ENCODE measurements at places on chromosomes 6 and 20.
A peak's percentile ranks its signal among the peaks of the same experiment; 100 is the strongest.

- no peak for DNase-seq
Observed at GRCh38 chr6:34249469-34250261, 859 bp upstream of the SMIM29 start.

GRCh38 chr6:83824831-83825230, 28.3 kb upstream of the RIPPLY2 start:
- no peak for DNase-seq

DNA sequence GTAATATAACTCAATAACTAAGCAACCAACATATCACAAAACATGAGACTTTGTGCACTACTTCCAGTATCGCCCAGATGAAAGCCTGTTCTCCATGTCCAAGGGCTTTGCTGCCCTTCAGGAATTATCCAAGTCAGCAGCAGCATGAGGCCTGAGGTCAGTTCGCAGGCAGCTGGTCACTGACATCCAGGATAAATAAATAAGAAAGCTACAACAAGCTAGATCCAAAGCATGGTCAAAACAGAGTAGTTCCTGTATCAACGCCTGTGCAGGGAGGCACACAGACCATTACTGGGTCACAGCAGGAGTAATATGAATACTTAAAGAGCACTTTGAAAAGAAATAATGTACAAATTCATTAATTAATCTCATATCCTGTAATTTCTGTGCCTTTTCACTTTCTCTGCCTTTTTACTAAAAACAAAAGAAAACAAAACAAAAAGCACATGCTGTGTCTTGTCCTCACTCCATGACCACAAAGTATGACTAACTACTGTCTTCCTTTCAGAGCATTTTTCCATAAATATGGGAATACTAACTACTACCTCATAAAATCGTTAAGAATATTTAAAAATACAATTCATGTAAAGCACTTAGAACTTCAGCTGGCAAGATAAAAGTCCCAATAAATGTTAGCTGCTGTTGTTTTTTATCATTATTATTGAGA, 374.9 kb upstream of the IRAK1BP1 start:
- no peak for DNase-seq

DNA sequence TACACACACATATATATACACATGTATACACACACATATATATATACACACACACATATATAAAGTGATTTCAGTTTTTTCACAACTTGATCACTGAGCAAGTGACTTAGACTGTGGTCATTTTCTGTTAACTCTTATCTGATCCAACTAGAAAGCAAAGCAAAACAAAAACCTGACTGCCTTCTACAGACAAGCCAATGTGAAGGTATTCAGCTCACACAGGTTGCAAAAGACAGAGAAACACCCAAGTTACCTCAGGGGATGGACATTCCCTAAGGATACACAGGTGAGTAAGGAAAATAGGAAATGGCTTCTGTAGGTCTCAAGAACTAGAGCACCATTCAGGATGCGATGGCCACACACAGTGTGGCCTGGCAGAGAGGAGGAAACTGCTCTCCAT, 58.4 kb upstream of the IER3 start:
- DNase-seq: no peak

DNA sequence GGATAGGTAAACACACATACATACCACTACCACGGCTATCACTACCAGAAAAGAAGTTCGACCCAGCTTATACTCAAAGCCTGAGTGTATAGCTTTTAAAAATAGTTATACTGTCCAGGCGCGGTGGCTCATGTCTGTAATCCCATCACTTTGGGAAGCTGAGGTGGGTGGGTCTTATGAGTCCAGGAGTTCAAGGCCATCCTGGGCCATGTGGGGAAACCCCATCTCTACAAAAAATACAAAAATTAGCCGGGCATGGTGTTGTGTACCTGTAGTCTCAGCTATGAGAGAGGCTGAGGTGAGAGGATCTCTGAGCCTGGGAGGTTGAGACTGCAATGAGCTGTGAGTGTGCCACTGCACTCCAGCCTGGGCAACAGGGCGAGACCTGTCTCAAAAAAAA, 32.9 kb downstream of the NKX2-4 start:
- no peak for DNase-seq

DNA sequence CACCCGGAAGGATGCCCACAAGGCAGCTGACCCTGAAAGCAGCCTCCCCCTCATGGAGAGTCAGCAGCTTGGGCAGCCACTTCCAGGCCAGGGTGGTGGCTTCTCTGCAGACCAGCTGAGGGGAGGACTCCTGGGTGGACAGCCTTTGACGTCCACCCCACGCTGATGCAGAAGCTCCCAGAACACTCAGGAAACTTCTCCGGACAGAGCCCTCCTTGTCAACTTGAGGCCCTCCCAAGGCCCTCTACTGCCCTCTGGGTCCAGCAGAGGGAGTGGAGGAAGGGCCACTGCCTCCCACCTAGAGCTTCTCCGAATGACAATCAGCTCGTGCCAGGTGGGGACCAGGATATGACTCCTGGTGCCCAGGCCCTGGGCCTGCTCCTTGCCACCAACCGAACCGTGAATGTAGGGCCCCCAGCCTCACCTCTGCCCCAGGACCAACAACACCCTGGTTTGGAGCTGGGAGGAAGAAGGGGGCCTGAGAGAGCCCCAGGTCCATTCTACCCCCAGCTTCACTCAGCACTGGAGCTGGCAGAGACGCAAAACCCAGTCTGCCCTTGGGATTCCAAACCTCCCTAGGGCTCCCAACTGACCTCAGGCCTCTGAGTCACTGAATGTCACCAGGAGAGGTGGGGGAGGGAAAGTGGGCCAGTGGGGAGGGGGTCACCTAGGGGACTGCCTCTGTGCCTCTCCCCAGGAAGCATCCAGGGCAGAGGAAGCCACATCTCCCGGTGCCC, 10.9 kb upstream of the SLC22A7 start:
- DNase-seq: no peak

GRCh38 chr20:2521369-2522305, 12.9 kb upstream of the ZNF343 start:
- no peak for DNase-seq

GRCh38 chr6:167974640-167975344, 22.7 kb upstream of the KIF25 start:
- peak; percentile 53 for DNase-seq

GRCh38 chr6:162857326-162857725, 129.6 kb downstream of the PACRG start:
- no peak for DNase-seq

All from left lung (tissue), 14 donors.